ENCODE measurements at places on chromosomes 5 and 9. TPM values are rescaled to one million over a fixed set of nuclear protein-coding genes. Genes with fewer than 3 reads are reported as not detected.

Gene PRELID2
- 12.2 TPM for total RNA-seq

Gene AFAP1L1
- 14.5 TPM for total RNA-seq

Gene SLC6A19
- not detected for total RNA-seq

Gene PCDHB14
- total RNA-seq = 0.65 TPM

Gene GHR
- total RNA-seq = 0.42 TPM

Measured in airway epithelial cell (primary cell).